Pons (tissue), 1 donor: ENCODE measurements at places on chromosomes 3 and 15.

GRCh38 chr3:32240159-32240545 lies 1.7 kb downstream of the CMTM8 start:
- DNase-seq, result no peak

DNA sequence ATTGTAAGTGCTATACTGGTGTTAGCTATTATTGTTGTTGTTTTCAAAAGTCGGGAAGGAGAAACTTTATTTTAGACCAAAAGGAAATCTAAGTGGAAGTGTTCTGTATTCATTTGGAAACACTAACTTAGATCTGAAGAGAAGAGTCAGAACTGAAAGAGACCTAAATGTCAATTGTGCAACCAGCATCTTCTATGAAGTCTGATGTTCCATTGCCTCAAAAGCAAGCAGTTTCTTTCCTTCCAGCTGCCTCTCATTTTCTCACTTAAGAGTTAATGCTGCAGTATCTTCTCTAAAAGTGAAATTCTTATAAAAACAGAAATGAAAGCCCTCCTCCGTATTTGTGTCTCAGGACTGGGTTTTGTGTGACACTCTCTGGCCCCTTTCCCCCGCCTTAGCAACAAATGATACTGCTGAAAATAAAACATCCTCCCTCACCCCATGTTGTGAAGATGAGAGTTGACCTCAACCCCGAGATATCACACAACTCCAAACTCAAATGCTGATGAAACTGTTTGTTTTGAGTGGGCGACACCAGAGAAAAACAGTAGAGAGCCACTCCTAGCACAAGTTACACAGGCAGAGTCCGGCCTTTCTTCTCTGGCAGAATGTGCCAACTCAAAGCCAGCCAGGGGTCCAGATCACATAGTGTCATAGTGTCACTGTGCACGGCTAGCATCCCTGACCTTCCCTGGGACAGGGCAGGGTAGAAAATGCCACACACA lies 48.9 kb downstream of the GLDN start:
- DNase-seq, result no peak

DNA sequence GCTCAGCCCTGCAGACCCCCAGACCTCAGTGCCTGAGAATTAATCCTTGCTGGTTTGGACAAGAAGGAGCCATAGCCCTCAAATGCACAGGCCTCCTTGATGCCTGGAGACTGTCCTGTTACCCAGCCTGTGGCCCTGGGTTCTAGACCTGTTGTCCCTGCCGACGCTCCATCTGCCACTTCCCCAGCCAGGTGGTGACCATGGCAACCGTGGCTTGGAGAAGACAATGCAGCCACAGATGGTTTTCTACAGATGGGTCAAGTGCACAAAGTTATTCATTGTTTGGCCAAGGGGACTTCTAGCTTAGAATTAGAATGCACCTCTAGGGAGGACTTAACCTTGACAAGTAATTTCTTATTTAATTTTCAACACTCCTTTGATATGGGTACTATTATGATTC lies 297.1 kb downstream of the UACA start:
- no peak for DNase-seq

DNA sequence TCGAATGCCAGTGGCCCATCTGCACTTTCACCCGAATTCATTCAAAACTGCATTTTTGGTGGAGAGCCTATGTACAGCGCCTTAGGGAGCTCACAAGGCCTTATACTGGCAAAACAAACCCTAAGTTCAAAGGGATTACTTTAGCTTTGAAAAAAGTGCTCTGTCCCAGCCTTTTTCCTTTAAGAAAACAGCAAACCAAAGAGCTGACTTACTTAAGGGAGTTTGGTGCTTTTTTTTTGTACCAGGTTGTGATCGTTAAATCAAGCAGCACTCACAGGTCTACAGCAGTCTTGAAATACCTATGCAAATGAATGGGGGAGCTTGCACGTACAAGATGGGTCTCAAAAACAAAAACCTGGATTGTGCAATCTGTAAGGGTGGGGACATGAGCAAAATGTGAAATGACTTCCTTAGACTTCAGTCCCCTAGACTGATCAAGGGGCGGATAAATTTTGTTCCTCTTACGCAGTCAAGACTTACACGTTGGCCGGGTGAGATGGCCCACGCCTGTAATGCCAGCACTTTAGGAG lies 11.6 kb upstream of the PIK3CB start:
- no peak for DNase-seq

- no peak for DNase-seq
Measured at GRCh38 chr15:62641825-62642224, 400.7 kb upstream of the TPM1 start.

GRCh38 chr3:12661926-12662592 lies 1.9 kb downstream of the RAF1 start:
- DNase-seq, result no peak

DNA sequence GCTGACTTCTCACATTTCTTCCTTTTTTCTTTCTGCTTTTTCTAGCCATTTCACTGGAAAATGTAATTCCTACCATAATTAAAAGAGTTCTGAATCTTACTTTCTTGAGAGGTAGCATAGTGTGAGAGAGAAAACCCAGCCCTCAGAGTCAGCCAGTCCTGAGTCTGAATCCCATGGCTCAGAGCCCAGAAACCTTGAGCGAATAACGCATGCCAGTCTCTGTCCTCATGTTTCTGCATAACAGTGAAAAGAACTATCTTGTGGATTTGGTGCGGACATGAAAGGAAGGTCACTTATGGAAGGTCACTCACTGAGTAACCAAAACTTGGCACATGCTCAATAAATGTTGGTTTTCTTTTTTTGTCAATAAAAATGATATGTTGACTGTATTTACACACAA lies 29.3 kb upstream of the SLCO3A1 start:
- peak; percentile 44 for DNase-seq

DNA sequence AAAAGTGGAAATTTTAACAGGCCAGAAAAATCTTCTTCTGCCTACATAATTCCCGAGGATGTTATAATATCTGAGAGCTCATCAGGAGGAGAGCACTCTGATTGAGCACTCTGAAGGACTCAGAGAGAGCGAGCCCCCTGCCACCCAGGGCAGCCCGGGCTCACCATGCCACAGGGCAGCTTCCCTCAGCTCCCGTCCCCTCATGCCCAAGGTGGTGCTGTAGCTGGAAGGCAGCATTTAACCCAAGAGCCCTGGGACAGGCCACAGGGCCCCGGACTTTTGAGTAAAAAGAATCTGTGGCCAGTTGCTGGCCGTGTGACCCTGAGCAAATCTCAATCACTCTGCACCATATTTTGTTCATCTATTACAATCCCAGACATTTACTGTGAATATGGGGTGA lies 23.5 kb upstream of the RAD18 start:
- DNase-seq, result no peak

DNA sequence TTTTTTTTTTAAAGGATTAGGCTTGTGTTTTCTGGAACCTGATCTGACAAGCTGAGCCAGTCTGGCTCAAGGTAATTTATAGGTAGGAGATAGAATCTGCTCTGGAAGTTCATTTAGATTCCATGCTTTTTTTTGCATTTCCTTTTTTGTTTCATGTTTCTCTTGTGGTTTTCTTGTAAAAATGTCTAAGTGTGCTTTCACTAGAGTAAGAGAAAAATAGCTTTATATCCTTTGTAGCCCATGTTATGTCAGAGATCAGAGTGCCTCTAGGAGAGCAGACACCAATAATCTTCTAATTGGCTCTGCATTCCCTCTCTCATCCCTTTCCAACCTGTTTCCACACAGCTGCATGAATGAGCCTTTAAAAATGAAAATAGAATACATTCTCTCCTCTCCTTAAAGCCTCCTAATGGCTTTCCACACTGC lies 389.8 kb upstream of the KCNMB2 start:
- DNase-seq, result no peak

- DNase-seq, result no peak
Measured at GRCh38 chr3:55534876-55535275, 47.8 kb upstream of the WNT5A start.

- no peak for DNase-seq
Measured at GRCh38 chr3:13371100-13372075, 48.7 kb downstream of the NUP210 start.

DNA sequence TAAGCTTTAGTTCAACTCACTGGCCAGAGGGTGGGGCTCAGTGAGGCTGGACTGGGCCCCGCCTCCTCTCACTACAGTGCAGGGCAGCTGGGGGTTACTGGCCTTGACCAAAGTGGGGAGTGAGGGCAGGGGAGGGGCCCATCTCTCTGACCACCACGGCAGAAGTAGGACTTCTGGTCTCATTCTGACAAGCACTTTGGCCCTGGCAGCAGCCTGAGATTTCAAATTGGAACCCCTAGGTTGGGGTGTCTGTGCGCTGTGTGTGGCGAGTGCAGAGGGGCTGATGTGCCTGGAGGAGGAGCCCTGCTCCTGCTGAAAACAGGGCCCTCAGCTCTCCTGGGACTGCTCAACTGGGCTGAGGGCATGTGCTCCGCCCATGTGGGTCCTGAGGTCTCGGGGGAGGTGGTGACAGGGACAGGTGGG lies 60.3 kb upstream of the RPL32 start:
- DNase-seq, result no peak

DNA sequence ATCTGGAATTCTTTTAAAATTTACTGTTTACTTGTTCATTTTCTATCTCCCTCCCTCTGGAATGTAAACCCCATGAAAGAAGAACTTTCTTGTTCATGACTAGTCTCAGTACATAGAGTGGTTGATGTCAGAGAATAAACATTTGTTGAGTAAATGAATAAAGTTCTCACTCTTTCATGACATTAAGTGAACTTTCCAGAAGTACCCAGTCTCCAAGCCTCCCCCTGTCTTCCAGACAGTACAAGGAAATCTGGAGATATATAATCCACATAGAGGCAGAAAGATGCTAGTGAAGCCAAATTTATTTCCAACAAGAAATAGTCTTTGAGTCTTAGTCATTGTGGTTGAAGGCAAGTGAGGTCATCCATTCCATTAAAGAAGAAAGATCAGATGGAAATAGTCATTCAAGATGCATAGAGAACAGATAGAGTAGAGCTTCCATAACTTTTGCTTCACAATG lies 71.5 kb upstream of the GALNT15 start:
- no peak for DNase-seq

- no peak for DNase-seq
Measured at GRCh38 chr15:26095710-26096330, 232.7 kb upstream of the ATP10A start.

GRCh38 chr3:128472449-128473179 lies 5.9 kb upstream of the DNAJB8 start:
- DNase-seq, result no peak

DNA sequence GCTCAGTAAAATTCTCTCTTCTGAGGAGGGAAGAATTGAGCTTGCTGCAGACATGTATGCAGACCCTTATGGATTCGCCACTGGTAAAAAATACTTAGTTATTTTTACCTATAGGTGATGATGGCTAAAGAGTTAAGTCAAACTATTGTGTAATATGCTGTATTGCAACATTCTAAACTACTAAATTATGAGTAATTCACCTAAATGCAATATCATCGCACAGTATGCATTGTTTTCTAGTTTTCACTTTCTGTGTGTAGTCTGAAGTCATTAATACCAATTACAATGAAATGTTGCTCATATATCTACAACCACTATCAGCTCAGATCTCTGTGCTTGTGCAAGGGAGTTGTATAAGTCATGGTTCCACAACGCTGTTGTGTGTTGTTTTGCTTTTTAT lies 48.7 kb upstream of the ROBO2 start:
- no peak for DNase-seq

DNA sequence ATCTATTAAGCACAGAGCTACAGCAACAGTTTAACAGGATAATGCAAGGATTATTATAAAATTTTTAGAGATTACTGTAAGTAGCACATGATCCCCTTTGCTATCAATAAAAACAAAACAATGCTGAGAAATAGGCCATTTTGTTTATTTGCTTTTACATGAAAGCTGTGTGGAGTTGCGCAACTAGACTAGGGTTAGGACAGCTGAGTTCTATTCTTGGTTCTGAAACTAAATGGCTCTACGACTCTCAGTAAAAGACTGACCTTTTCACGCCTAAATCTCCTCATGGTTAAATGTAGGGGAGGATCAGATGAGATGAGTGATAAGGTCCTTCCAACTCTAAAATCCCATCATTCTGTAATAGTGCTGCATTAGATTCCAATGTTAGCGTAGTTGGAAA lies 25.0 kb downstream of the KCNMB2 start:
- no peak for DNase-seq

- DNase-seq, result no peak
Measured at GRCh38 chr15:86016750-86017149, 62.9 kb upstream of the AGBL1 start.

- DNase-seq, result no peak
Measured at GRCh38 chr15:85282504-85283115, 97.8 kb upstream of the AKAP13 start.

- DNase-seq, result no peak
Measured at GRCh38 chr3:64318668-64319271, 93.5 kb upstream of the PRICKLE2 start.

DNA sequence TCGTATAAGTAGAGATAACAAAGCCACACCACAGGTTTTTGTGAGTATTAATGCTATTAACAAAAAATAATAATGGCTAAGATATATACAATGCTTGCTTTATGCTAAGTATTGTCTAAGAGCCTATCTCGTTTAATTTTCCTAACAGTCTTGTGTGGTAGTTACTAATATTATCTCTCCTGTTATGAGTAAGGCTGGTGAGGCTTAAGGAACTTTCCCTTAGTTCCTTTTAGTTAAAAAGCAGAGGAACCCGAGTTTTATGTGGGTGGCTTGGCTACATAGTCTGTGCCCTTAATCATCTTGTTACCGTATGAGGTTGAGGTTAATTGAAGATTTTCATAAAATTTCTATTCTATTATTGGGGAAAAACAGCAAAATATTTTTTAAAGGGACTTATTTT lies 218.4 kb downstream of the SOX2 start:
- DNase-seq, result no peak

GRCh38 chr15:72902245-72902918 lies 118.8 kb upstream of the ADPGK start:
- DNase-seq, result peak; percentile 27

GRCh38 chr15:99197856-99198255 lies 51.5 kb downstream of the TTC23 start:
- DNase-seq, result no peak
